T follicular helper cell (primary cell): ENCODE measurements at places on chromosomes 3 and 15.

DNA sequence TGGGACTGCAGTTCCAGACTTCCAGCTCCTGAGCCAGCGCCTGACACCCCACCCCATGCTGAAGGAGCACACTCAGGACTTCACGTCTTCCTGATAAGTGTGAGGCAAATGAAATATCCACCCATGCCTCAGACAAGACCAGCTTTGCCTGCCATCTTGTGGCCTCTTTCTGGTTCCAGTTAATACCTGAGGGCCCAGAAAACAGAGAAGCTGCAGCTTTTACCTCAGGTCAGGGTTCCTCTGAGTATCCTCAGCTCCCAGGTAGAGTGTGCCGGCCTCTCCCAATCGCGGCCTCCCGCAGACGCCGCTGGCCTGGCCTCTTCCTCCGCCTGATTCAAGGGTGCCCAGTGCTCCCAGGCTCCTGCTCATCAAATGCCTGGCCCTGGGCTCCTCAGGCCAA is 5.1 kb upstream of the KLHL6 start:
- DNase-seq = no peak

GRCh38 chr3:64552160-64552559 is 135.6 kb downstream of the ADAMTS9 start:
- DNase-seq = no peak

DNA sequence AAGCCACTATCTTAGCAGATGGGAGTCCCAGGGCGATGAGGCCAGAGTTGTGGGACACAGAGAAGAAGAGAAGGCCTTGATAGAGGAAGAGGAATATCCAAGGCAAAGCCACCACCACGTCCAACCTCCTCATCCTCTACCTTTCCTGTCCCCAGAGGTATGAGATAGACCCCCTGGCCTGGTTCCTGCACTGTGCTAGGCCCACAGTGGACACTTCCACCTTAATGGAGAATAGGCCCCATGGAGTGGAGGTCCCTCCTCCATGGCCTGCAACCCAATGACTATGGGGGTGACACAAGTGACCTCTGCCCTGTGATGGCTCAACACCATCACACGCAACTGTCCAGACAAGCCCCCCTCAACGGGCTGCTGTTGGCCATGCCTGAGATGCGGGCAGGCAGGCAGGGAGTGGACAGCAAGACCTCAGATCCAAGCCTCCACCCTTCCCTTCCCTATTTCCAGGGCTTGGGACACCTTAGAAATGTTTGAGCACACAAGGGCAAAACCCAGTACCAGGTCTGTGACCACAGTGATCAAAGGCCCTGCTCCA is 36.8 kb downstream of the GRAMD2A start:
- DNase-seq = no peak

DNA sequence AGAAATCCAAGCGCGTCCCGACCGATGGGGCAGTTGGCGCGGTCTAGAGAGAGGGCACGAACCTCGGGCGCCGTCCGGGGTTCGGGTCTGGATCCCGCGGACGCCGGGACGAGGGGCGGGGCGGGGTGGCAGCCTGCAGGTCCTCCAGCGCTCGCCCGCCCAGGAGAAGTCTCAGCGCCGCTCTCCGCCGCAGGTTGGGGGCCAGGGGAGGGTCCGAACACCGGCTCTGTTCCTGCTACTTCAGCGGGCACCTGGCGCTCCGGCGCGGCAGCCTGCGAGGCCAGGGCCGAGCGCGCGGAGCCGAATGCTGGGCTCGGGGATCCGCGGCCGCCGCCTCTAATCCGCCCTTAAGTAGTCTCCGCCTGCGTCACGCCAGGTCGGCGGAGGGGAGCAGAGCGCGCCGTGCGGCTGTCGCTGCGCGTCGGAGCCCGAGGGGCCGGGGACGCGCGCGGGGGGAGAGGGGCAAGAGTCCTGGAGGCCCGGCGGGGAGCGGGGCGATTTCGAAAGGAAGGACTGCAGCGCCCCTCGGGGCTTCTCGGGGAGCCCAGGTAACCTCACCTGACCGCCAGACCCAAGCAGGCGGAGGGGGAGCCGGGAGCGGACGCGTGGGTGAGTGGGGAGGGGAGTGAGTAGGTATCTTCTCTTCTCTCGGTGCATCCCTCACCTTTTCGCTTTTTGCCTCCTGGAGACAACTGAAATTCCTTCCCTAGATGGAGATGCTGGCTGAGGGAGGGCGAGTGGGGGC is at the start of gene GJD2:
TSS of gene GJD2 (minus strand) at position 325 of the 745 bp plus-strand sequence. CDS start 510 bp downstream, outside the sequence.
- DNase-seq = no peak

DNA sequence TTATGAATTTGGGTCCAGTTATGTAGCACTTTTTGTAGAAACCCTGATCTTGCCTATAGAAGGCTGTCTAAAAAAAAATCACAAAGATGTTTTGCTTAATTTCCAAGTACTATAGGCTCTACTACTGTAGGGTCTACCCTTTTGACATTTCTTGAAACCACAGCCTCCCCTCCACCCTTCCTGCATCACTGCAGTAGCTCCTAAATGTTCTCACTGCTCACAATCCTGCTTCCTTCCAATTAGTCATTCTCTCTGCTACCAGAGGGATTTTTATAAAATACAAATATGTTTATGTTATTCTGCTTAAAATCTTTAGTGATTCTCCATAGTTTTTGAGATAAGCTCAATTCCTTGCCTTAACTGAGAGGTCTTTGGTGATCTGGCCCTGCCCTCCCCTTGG is 114.0 kb downstream of the CYP19A1 start:
- DNase-seq = no peak

GRCh38 chr15:52340093-52340492 is 44.5 kb upstream of the MYO5C start:
- no peak for DNase-seq

- no peak for DNase-seq
These were observed 67.5 kb downstream of the TMEM39A start for GRCh38 chr3:119395923-119396358.

- DNase-seq = no peak
These were observed 323.5 kb downstream of the VPS13C start for GRCh38 chr15:61736790-61737189.

DNA sequence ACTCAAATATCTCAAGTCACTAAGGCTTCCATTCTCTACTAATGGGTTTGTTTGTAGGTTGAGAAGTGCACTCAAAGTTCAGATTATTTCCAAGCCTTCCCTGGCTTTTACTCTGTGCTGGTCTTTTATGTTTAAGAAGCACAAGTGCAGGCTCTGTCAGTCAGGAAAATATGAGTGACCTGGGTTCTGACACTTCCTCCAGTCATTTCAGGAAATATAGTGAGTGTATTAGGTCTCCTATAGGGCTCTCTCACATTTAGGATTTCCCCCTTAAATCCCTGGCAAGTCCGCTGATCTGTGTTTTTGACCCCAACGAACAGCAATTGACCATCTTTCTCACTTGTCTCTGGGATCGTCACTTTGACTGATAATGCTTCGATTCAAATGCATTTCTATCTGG is 210.2 kb downstream of the ARPP21 start:
- no peak for DNase-seq

DNA sequence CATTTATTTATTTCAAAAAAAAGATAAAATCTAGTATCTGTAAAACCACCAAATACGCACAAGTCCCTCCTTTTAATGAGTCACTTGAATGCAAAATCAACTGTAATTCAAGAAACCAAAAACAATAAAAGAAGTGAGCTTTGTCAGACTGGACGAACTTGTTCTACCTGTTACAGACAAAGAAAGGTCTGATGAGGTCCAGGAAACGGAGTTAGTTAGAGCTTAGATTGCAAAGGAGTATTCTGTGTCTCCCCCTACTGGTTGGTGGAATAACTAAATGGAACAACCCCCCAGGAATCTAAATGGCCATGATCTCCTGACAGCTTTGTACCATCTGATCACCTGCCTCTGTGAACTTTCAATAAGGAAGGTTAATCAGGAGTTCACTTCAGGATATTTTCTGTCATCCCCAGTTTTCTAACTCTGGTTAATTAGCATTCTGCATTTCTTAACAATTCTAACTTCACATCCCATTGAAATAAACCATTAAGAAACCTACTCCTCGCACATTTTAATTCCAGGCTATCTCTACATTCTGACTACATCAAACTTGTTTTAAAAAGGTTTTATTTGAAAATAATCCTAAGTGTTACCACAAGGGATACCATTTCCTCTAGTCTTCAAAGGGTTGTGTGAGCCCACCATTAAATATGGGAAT is 333.0 kb upstream of the SATB1 start:
- DNase-seq = peak; percentile 2

GRCh38 chr15:58760385-58761009 is 10.6 kb upstream of the MINDY2 start:
- DNase-seq = no peak

DNA sequence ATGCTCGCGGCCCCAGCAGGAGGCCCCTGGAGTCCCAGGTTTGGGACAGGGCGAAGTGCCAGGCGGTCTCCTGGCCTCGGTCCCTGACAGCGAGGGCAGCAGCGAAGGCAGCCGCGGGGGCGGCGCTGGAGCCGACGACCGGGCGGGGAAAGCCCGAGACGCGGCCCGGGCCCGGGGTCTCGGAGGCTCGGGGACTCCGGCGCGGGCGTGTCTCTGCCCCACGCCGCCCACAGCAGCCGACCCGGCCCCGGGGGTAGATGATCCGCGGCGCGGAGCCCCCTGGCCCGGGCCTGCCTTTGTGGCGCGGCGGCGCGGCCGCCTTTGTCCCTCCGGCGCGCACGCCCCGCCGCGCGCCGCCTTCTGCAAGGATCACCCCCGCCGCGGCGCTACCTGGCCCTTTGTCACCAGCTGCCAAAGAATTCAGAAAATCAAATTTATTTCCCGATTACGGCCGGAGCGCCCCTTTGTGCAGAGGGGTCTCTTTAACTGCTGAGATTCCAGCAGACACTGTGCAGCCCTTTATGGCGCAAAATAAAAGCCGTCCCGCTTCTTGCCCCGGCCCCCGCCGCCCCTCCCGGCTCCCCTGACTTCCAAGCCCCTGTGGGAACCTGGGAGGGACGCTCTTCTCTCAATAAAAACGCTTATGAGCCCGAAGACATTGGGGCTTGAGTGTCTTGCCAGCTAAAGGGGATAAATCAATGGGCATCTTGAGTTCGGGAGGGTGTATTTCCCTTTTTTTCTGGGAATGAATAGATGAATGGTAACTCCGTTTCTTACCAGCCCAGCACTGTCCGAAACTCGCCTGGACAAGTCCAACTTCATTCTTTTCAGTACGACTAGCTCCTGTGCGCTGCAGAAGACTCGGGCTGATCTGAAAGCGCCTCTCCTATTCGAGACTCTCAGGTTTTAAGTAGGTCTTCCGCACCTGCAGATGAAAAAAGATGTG is 68.4 kb downstream of the HES1 start:
- no peak for DNase-seq

- DNase-seq = no peak
These were observed 39.3 kb downstream of the GLB1 start for GRCh38 chr3:33057320-33058298.

DNA sequence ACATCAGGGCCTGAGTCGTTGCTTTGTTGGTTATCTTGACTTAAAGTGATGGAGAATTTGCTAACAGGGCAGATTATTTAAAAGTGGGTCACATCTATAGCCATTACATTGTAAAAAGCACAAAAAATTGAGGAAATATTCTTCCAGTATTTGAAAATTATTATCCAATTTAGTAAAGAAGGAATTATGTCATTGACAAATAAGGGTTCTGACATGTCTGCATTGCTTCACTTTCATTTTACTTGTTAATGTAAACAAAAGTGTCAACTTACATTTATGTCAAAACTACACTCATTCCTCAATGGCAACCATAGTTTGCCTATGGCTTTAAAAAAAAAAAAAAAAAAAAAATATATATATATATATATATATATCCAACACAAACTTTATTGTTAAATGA is 3.4 kb upstream of the PARP14 start:
- DNase-seq = no peak

- no peak for DNase-seq
These were observed 72.8 kb upstream of the MYZAP start for GRCh38 chr15:57518779-57519405.

DNA sequence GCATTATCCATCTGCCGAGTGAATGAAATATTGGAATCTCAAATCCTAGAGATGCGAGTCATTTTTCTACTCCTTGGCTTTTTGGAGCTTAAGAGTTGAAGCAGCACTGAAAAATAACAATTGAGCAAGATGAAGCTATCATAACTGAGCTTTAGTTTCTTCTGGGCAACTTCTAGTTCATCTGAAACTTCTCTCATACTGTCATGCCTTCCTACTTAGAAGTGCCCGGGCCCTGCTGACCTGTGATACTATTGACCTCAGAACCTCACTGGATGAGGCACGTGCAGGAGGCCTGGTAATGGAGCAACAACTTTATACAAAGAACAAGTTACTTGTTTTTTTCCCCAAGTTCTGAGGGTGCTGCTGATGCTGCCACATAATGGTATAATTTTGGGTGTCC is 48.5 kb upstream of the P3H2 start:
- DNase-seq = no peak

DNA sequence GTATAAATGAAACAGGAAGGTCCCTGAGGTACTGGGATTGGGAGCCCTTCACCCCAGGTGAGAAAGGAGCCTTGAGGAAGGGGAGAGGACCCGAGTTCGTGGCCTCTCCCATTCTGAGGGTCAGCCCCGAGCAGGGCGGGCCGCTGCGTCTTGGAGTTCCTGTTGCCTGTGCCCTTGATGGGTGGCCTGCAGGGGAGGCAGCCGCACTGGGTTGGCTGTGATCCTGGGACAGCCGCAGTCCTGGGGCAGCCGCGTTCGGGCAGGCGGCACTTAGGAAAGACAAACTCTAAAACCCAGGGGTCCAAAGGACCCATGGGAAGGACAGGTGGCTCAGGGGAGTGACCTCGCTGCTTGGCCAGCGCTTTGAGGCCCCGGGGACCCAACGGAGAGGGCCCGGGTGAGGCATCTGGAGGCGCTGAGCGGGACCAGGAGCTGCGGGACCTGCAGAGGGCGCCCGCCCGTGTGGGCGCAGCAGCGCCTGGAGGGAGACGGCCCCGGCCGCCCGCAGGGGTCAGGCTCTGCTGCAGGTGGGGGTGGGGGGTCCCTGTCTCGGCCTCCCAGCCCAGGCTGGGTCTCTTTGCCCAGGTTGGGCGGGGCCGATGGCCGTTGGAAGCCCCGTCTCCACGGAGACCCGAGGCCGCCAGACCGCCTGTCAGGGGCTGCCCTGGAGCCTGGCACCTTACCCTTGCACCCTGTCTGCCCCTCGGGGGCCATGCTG is 65.1 kb downstream of the HMCES start:
- DNase-seq = no peak

GRCh38 chr3:138260611-138261010 is 69.0 kb downstream of the NME9 start:
- DNase-seq = no peak

- no peak for DNase-seq
These were observed 21.0 kb downstream of the ZDHHC3 start for GRCh38 chr3:44954962-44955361.

- no peak for DNase-seq
These were observed 8.9 kb downstream of the ACAN start for GRCh38 chr15:88812133-88812532.

DNA sequence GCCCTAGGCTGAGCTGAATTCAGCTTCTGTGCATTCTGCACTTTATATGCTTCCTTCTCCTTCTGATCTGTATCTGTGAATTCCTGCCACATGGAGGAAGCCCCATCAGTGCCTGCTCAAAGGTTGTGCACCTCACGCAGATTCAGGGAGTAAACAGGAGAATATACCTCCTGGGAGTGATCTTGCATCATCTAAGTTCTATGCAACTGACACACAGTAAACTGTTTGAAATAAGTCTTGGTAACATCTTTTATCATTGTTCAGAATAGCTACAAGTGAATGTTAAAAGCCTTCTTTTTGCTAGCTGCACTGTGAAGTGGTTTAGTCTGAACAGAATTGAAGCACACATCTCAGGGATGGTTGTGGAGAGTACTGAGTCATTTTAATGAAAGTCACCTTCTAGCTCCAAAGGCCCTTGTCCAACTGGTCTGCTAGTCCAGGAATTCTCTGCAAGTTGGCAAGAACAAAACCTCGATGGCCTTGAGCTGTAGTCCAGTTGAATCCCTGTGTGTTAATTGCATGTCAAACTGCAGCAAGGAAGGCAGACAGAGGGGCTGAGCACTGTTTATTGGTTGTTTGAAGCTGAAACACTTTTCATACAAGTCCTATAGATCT is 215.0 kb downstream of the WNT5A start:
- no peak for DNase-seq
